Pons (tissue), 1 donor: ENCODE measurements at places on chromosomes 12 and 14.

DNA sequence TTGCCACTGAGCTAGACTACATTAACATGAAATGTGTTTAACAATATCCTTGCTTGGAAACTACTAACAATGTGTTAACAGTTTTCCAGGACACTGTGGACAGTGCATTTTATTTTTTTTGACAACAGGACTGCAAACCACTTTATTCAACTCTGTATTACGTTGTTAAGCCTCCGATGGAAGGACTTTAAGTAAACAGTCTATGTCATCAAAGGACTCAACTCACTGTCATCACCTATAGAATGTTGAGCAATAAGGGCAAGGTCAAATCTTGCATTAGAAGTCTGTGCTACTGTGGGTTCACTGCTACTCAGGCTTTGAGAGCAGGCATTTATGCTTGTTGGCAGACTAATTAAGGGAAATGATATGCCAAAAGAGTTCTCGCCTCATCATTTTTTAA lies 483.7 kb downstream of the FLRT2 start:
- no peak for DNase-seq

- no peak for DNase-seq
Observed at GRCh38 chr12:119154435-119154818, 24.3 kb upstream of the HSPB8 start.

DNA sequence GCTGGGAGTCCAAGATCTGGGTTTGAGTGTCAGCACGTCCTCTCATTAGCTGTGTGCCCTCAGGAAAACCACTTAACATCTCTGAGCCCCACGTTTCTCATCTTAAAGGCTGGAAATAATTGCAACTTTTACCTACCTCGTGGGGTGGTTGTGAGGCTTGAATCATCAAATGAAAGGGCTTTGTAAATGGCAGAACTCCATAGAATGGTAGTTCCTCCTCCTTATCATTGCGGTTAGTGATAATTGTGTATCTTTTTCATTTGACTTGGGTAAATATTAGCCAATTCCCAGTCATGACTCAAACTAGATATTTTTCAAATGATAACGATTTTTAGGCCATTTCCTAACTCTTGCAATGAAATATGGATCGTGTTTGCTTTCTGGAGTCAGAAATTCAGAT lies 205.5 kb downstream of the CHST11 start:
- no peak for DNase-seq

GRCh38 chr14:71942904-71943694 lies 10.9 kb downstream of the RGS6 start:
- peak; percentile 28 for DNase-seq

DNA sequence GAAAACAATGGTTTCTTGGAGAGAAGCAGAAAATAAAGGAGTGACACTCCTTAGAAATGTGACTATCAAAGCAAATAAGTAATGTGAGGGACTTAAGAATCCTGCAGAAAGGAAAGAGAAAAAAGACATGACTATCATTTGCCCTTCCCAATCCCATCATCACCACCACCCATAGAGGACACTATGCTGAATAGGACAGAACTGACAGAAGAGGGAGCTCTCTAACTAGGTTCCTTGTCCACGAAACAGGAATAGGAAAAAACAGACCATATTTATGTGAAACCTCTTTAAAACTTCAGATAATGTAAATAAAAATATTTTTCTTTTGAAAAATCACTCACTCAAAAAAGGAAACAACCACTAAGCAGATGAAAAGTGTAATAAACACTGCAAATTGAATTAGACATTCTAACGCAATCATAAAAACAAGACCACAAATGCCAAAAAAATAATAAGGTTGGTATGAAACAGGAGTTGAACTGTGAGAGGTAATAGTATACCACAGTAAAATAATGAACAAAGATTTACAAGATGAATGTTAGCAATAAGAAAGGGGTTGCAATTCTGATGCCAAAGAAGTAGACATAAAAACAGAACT lies 24.1 kb downstream of the KLRD1 start:
- DNase-seq = peak; percentile 87

DNA sequence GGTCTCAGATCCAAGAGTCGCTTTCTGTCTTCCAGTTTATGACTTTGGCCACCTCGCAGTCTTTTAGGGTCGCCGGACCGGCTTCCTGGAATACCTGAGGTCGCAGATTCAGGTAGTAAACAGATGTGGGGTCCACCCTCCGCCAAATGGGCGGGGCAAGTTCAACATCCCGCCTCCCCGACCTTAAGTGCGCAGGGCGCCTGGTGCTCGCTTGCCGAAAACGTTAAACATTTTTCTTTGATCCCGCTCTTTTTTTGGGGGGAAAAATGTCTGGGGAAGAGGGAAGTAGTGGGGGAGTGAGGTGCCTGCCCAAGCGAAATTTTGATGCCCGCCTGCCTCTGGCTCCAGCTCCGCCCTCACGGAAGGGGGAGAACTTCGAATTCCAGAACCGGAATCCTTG lies 73.9 kb upstream of the TBX5 start:
- no peak for DNase-seq

- no peak for DNase-seq
Observed at GRCh38 chr12:13592063-13592942, 389.1 kb downstream of the GRIN2B start.

- peak; percentile 49 for DNase-seq
Observed at GRCh38 chr14:78848234-78848820, 678.2 kb downstream of the NRXN3 start.

- DNase-seq = no peak
Observed at GRCh38 chr14:72788255-72788654, 105.6 kb downstream of the DPF3 start.

DNA sequence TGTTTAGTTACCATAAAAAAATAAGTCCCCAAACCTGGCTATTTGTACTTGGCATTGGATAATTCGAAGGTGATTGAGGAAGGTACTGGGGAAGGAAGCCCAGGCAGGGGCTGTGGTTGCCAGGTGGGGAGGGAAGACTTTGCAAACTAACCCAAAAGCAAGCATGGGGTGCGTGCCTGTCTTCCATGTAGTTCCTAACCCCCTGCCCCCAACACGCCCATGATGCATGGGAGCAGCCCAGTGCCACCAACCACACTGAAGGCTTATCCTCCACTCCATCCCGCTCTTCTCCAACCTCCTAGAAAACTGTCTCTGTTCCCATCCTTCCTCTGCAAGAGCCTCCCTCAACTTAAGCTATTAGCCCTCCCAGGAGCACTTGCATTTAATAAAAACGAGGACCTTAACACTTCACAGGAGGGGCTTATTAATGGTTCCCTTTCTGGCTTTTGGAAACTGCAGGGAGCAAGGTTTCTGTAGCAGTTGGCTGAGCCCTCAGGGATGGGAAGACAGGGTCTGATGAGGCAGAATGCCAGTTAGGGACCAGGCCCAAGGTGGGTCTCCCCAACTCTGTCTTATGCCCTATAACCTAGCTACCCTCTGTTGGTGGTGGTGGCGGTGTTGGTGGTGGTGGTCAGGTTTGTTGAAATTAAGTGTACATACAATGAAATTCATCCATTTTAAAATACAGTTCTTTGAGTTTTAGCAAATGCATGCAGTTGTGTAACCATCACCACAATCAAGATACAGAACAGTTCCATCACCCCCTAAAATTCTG lies 96.0 kb downstream of the ZFP36L1 start:
- DNase-seq = no peak

GRCh38 chr12:91637789-91638624 lies 455.4 kb upstream of the DCN start:
- no peak for DNase-seq

- DNase-seq = peak; percentile 84
Observed at GRCh38 chr14:44529026-44529425, 21.9 kb upstream of the FSCB start.

DNA sequence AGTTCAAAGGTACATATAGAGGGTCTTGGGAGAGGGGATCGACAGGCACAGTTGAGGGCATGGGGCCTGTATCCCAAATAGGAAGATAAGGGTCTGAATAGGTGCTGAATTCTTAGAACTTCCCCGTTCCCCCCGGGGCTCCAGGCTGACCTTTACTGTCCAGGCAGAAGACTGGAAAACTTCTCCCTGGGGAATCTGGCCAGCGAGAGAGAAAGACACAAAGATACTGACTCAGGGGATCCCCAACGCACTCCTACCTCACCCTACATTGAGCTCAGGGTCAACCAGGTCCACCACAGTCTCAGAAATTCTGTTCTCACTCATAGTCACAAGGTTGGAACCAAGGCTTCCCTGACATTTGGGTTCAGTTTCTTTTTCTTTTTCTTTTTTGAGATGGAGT lies 46.2 kb downstream of the ACACB start:
- DNase-seq = no peak

DNA sequence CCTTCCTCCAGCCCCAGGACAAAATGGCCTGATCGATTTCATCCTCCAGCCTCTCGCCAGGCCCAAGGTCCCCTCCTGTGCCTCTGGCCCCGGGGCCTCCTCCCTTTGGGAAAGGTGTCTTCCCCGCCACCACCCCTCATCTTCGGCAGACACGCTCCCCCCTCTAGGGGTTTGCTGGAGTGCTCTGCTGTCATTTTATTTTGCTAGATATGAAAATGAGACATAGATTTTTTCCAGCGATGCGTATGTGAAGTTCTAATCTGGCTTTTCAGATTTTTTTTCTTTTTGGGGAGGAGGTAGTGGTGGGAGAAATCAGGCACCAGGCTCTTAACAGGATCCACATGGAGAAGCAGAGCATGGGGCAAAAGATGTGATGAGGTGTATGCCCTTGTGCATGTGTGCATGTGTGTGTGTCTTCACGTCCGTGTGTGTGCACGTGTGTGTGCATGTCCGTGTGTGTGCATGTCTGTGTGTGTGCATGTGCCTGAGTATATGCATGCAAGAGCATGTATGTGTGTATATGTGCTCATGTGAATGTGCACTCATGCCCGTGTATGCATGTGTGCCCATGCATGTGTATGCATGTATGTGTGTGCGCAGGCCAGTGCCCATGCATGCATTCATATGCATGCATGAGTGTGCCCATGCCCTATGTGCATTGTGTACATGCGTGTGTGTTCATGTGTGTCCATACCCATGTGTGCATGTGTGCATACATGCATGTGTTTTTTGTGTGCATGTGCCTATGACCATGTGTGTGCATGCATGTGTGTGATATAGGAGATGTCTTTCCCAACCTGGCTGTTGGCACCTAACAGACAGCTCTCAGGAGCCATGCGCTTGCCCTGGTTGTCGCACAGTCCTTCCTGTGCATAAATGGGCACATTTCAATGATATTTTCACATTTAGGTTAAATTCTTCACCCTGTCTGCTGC lies 203.0 kb downstream of the RBM19 start:
- DNase-seq = no peak

DNA sequence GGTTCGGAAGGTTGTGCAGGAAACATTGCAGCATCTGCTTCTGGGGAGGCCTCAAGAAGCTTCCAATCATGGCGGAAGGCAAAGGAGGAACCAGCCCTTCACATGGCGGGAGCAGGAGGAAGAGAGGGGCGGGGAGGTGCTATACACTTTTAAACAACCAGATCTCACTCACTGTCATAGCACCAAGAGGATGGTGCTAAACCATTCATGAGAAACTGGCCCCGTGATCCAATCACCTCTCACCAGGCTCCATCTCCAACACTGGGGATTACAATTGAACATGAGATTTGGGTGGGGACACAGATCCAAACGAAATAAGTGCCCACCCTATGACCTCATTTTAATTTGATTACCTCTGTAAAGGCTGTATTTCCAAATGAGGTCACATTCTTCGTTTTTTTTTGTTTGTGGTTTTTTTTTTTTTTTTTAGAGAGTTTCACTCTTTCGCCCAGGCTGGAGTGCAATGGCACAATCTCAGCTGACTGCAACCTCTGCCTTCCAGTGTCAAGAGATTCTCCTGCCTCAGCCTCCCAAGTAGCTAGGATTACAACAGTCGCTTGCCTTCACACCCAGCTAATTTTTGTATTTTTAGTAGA lies 11.4 kb upstream of the ORAI1 start:
- no peak for DNase-seq

DNA sequence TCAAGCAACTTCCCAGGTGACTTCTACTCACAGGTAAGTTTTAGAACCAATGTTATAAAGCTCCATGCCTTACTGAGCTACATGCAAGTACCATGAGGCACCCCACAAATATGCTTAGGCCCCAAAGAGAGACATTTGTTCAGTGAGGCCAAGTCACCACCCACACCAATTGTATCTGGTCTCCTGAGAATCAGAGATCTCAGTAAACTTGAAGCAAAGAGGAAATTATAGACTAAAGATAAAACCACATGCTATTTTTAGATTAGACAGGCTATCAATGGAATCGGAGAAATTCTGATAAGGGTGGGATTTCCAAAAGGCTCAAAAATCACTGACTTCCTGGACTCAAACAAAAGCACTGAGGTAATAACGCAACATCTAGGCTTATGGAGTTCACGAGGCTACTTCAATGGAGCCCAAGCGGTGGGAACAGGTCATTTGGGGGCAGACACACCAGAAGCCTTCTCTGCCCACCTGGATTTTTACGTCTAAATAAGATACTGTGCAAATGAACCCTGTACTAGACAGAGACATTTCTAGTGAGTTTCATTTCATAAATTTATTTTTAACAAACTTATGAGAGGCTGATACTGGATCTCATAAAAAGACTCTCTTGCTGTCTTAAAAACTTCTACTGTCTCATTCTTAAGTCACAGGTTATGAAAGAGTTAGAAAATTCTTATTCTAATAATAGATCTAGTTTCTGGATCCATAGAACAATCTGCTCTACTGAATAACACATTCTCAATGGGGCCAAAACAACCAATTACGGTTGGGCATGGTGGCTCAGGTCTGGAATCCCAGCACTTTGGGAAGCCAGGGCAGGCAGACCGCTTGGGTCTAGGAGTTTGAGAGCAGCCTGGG lies 7.7 kb downstream of the SLC15A4 start:
- DNase-seq = no peak

DNA sequence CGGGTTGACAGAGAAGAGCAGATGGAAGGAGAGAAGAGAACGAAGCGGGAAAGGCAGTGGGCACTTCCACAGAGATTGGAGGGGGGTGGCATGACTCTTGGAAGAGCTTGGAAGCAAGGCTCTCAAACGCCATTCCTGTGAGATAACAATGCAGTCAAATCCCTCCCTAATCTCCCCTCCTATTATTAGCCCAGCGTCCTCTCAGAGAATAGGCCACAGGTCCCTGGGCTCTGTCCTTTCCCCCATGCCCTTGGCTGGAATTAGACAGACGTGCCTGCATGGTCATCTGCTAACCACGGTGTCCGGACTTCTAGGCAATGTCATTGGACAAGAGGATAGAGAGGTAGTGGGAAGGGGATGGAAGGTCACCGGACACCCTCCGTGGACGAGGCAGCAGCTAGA lies 8.0 kb upstream of the MYH7 start:
- DNase-seq = no peak

- DNase-seq = no peak
Observed at GRCh38 chr12:53456654-53457366, 4.9 kb downstream of the PCBP2 start.

GRCh38 chr12:57899010-57899662 lies 42.2 kb upstream of the ATP23 start:
- DNase-seq = peak; percentile 12

GRCh38 chr12:112188130-112188830 lies 62.9 kb downstream of the TRAFD1 start:
- no peak for DNase-seq
